NCI-H82 (cell line): ENCODE measurements at places on chromosomes 1 and 21.

GRCh38 chr1:172533513-172534151, 682 bp downstream of the SUCO start:
- DNase-seq, result peak; percentile 74

DNA sequence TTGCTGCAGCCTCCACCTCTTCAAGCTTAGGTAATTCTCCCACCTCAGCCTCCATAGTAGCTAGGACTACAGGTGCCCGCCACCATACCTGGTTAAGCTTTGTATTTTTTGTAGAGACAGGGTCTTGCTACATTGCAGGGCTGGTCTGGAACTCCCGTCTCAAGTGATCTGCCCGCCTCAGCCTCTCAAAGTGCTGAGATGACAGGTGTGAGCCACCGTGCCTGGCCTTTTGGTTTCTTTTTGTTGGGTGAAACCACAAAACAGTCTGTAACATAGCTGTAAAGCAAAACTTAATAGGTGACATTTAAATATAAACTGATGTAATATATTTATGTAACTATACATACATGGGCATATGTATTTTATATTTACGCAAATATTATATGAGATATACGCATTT, 3.1 kb upstream of the DNAJC11 start:
- no peak for DNase-seq

DNA sequence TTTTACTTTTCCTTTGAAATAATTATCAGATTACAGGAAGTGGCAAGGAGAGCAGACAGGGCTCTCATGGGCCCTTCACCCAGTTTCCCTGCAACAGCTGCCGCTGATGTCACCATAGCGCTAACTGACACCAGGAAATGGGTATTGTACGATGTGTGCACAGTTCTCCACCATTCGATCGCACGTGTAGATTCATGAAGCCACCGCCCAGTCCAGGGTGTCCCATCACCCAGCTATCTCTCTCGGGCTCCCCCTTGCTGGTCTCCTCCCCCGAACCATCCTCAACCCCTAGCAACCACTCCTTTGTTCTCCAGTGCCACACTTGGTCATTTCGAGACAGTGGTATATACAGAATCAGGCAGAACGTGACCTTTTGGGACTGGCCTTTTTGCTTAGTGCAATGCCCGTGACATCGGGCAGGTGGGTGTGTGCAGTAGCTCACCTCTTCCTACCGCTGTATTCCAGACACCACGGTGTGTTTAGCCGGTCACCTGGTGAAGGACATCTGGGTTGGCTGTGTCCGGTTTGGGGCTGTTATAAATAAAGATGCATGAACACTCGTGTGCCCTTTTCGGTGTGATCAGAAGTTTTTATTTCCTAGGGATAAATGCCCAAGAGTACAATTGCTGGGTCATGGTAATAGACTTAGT, 118.4 kb downstream of the CRYAA start:
- DNase-seq, result no peak

DNA sequence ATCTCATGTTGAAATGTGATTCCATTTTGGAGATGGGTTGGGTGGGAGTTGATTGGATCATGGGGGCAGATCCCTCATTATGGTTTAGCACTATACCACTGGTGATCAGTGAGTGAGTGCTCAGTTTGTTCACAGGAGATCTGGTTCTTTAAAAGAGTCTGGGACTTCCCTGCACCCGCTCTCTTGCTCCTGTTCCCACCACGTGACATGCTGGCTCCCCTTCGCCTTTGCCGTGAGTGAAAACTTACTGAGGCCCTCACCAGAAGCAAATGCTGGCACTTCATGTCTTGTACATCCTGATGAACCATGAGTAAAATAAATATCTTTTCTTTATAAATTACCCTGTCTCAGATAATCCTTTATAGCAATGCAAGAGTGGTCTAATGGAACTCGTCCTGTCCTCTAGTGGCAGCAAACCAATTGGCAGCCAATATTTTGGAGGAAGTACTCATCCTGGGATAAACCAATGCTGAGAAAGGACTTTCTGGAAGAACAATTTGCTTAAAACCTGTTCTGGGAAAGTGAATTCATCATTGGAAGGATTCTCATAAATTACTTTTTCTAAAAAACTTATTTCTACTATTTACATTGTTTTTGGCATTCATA, 27.8 kb upstream of the CYP4A11 start:
- DNase-seq, result peak; percentile 20

- peak; percentile 46 for DNase-seq
Measured at GRCh38 chr1:243642936-243643335, 207.1 kb downstream of the AKT3 start.
